ENCODE measurements at places on chromosomes 3 and 15.
A peak's percentile ranks its signal among the peaks of the same experiment; 100 is the strongest.

- peak; percentile 15 for DNase-seq
Observed at GRCh38 chr15:82647835-82648256, 683 bp upstream of the CPEB1 start.

- no peak for DNase-seq
Observed at GRCh38 chr3:12195231-12195630, 36.5 kb upstream of the TIMP4 start.

GRCh38 chr3:178562947-178563232 is 26.7 kb downstream of the KCNMB2 start:
- DNase-seq, result no peak

- no peak for DNase-seq
Observed at GRCh38 chr3:26638113-26638512, 15.5 kb downstream of the LRRC3B start.

GRCh38 chr3:115851571-115851970 is 228.3 kb downstream of the GAP43 start:
- DNase-seq, result no peak

- no peak for DNase-seq
Observed at GRCh38 chr3:12986521-12986920, 86.7 kb downstream of the IQSEC1 start.

GRCh38 chr3:38689774-38690173 is 40.3 kb upstream of the SCN5A start:
- DNase-seq, result no peak

DNA sequence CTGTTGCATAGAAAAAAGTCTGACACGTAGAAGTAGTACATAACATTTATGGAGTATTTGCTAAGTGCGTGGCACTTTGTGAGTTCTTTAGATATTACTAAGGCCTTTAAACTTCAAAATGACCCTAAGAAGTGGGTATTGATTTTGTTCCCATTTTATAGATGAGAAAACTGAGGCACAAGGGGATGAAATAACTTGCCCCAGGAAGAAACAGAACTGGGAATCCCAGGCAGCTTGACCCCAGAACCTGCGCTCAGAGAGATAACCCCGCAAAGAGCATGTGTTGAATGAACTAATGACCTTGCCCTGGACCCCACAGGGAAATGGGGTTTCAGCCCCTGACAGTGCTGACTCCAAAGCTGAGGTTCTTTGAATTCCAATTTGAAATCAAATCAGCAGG is 30.5 kb upstream of the CCDC174 start:
- DNase-seq, result no peak

GRCh38 chr3:153277029-153277428 is 115.0 kb downstream of the RAP2B start:
- DNase-seq, result no peak

DNA sequence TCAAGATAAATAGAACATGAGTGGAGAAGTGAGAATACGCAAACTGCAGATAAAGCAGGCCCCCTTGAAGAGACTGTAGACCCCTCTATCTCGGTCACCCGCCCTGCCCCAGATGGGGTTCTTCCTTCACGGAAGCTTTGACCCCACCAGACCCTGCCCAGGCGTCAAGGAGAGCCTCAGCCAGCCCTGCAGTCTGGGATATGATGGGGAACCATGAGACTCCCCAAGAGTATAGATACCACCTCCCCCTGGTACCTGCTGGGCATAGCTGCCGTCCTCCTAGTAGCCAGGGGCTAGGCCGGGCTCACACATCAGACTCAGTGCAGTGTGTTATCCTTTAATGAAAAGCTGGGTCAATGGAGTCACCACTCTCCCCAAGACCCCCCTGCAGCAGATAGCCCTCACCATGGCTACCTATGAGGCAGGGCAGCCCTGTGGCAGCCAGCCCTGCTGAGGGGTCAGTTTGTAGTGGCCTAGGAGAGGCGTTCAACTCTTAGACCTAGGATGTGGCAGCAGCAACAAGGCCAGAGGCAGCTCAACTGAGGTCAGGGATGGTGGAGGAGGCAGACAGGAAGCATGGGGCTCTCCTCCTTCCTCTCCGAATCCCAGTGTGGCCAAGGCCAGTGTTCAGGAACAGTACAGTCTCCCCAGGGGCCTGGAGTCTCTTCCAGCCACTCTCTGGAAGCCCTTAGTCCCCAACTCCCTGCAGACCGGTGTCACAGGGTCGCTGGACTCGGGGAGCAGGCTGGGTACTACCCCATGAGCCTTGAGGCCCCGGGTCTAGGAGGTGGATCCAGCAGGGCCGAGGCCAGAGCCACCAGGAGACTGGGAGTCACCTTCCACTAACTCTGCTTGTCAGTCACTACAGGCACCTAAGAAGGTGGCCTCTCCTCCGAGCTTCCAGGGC is 26.1 kb downstream of the PLXNB1 start:
- DNase-seq, result no peak

GRCh38 chr3:58646503-58646902 is 20.1 kb downstream of the FAM3D start:
- DNase-seq, result no peak

DNA sequence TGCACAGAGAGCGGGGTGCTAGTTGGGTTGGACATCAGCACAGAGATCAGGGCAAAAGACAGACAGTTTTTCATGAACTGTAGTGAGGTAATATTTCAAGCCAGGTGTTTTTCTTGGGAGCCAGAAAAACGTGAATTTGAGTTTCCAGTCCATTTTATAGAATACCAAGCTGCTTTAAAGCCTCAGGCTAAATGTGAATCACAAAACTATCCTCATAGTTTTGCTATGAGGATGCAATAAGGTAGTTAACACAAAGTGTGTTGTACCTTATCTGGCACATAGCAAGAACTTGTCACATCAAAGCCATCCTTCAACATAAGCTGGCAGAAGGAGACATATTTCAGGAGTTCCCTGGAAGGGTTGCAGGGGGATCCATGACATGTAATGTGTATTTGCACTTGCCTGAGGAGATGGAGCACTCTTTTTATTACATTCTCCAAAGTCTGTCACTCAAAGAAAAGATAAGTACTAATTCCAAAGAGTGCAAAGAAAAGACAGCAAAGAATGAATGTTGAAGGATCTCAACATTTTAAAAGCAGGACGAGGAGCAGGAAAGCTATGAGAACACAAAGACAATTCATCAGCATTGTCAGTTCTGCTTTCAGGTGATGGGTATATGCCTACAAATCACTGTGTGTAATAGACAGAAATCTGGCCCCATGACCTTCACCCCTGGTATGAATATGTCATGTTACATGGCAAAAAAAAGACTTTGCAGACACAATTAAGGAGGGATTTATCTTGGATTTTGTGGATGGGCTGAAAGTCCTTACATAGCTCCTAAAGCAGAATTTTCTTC is 1046.4 kb downstream of the NTRK3 start:
- no peak for DNase-seq

- no peak for DNase-seq
Observed at GRCh38 chr3:194270627-194271459, 80.3 kb downstream of the CPN2 start.

DNA sequence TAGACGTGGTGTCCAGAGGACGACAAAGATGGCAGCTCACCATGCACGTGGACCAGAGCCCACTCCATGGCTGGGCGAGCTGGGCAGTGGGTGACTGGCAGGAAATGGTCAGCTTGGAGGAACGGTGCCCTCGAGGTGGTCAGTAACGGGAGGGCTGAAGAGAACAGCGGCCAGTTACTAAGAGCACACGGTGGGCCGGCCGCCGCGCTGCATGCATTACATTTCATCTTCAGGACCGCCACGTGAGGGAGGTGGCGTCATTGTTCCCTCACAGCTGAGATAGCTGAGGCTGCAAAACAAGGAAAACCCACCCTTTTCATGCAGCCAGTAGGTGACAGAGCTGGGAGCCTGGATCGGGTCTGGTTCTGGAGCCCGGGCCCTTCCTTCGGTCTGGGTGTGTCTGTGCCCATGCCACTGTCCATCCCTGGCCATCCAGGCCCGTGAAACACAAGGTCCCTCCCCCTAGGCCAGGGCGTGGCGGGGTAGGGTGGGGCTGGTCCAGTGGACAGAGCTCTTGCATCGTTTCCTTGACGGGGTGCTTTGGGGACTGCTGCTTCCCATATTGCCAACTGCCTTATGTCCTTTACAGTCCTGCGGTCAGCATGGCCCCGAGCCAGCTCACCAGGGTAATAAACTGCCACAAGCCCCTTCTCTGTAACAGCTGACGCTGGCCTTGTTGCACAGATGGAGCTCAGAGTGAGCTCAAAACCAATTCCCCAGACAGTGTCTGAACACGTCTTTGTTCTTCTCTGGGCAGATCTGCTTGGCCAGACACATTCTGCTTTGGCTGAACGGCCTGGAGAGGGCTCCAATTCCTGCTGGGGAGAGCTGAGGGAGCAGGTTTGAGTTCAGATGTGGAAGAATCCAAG is 51.8 kb downstream of the RGMA start:
- no peak for DNase-seq

DNA sequence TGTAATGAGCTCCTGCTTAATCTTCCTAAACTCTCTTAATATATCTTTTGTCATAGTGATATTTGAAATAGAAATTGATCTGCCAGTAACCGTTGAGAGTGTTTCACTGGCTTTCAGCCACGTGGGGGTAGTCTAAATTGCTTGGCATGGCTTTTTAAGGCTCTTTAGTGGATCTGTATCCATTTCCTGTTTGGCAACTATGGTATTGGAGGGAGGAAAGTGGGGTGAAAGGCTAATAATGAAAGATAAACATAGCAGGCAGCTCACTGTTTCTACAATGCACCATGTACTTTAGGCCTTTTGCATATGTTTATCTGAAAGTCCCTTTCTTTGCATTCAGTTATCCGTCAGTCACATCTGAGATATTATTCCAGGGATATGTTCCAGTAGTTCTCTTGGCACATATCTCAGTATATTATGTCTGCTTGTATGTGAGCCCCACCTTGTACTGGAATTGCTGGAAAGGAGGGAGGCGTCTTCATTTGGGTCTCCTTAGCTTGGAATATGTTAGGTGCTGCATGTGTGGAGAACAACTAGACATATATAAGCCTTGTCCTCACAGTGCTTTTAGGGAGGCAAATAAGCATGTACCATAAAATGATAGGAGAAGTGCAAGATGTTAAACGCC is 10.8 kb downstream of the TOPAZ1 start:
- no peak for DNase-seq

- no peak for DNase-seq
Observed at GRCh38 chr3:71456826-71457225, 126.7 kb downstream of the FOXP1 start.

- no peak for DNase-seq
Observed at GRCh38 chr3:52109611-52110301, 44.5 kb downstream of the POC1A start.

DNA sequence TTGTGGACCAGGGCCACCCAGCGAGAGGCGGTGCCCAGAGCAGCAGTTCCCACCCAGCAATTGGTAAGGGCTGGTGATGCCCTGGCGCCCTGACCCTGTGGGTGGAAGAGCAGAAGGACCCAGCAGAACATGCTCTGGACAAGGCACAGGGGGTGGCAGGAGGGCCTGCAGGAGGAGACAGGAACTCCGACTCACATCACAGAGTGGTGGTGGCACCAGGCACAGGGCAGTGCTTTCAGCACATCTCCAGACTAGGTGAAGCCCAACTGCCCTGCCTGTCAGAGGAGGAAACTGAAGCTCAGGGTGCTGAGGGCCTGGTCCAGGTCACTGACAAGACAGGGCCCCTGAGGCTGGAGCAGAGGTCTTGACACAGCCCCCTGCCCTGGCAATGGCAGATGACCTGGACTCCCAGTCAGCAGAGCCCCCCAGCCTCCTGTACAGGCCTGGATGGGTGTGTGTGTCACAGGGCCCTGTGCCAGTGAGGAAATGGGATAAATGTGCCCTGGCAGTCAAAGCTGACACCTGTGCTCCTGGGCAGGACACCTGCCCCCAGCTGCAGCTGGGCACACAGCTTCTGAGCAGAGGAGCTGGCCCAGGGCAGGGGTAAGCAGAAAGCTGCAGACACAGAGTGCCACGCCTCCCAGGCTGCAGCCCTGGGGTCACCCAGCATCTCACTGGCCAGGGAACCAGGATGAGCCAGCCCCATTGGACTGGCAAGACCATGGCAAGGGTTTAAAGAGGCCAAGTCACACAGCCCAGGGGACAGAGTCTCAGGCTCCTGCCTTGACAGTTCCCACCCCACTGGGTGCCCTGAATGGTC is 11.4 kb downstream of the KLF15 start:
- no peak for DNase-seq

DNA sequence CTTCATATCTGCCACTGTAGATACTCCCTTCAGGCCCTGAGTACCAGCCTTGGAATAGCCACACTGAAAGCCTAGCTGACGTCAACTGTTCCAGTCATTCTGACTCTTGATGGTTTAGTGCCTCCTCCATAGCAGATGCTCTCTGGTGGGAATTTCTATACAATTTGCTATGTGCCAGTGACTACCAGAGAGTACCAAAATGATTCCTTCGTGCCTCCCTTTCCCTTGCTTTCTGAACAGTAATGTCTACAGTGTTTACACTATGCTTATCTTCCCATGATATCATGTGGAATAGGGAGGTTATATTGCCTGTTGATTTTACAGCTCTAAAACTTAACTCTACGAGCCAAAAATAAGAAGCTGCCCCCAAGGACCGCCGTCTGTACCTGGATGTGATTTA is 109.7 kb upstream of the GMNC start:
- DNase-seq, result no peak

DNA sequence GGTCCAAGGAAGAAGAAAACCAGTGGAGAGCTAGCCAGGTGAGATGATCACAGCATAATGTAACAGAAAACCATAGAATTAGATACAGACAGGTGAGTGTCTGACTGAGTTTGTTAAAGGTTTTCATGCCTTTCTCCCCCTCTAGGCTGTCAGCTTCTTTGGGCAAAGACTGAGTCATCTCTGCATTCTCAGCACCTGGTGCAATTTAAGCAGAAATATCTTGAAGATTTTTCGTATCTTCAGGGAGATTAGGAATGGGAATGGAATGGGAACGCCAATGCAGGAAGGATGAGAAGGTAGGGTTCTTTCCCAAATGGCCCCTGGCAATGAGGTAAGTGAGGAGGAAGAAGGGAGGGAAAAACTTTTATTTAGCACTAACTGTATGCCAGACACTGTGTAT is 122.0 kb upstream of the SLC7A14 start:
- no peak for DNase-seq

DNA sequence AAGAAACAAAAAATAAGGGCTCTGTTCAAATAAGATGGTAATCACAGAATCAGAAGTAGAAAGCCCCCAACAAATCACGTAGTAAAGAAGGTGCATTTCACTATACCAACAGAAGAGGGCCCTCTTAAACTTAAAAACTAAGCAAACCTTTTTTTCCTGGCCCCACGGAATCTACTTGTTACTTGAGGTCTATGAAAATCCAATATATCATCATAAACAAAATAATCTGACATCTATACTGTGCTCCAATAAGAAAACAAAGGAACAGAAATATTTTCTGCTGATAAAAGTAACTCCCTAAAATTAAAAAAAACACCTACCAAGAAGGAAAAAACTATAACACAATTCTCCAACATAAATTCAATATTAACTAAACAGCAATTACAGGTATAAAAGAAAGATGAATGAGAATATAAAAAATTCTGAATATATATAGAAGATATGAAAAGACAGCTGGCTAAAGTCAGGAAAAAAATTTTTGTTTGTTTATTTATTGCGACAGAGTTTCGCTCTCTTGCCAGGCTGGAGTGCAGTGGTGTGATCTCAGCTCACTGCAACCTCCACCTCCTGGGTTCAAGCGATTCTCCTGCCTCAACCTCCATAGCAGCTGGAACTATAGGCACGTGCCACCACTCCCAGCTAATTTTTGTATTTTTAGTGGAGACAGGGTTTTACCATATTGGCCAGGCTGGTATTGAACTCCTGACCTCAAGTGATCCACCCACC is 81.8 kb downstream of the CLASP2 start:
- DNase-seq, result peak; percentile 22

- DNase-seq, result no peak
Observed at GRCh38 chr3:11367143-11367693, 95.0 kb downstream of the ATG7 start.
